Stimulated activated CD4-positive, alpha-beta T cell treated with anti-CD3 and anti-CD28 coated beads, Interleukin-15, amount 100 ng/mL, for 24 hours (primary cell): ENCODE measurements at places on chromosomes 6 and 20.

GRCh38 chr6:22788038-22788437, 218.7 kb downstream of the HDGFL1 start:
- DNase-seq = no peak

DNA sequence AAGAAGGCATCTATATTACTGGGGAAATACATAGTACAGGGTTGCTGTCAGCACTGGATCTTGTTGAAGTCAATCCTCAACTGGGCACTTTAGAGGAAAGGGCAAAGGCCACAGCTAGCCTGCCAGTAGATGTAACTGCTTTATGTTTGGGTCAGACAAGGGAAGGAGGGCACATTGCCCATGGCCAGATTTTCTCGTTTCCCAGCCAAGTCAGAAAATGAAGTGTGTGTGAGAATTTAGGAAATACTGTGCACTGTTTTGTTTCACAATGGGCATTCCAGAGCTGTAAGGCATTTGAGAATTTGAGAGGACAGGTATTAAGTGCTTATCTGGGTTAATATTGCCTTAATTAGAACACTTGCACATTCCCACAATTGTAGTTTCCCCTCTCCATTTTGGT, 183.9 kb upstream of the MCHR2 start:
- DNase-seq = no peak

DNA sequence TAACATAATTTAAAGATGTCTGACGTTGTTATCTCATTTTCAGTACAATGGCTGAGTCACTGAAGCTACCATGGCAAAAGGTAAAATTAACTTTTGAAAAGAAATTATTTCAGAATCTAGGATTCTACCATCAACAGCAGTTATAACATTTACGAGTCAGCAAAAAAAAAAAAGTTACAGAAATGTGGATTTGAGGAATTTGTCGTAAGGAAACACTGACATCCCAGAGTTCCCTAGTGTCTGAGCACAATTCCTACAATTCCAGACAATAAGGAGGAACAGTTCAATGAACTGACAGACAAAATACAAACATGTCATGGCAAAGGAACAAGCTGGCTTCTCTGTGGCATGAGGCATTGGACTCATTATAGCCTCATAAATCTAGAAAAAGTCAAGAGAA, 19.1 kb downstream of the ABRACL start:
- no peak for DNase-seq

- DNase-seq = no peak
Measured at GRCh38 chr6:98498144-98498775, 336.1 kb upstream of the POU3F2 start.

DNA sequence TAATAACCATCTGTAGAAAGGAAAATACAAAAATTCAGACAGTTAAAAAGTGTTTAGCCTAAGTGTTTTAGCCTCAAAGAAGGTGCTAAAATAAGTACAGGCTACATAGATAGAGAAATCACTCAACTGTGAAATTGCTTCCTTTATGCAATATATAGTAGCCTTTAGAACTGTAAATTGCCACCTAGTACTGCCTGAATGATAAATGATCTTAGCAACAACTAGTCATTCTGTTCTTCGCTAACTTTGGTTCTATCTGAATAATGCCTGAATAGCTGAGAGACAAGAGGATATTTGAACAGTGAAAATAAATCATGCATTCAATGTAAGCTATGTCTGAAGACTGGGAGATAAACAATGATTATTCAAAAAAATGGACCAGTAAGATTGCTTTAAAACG, 603.3 kb upstream of the PTCHD4 start:
- DNase-seq = no peak
